ENCODE measurements at places on chromosomes 7 and 10.

DNA sequence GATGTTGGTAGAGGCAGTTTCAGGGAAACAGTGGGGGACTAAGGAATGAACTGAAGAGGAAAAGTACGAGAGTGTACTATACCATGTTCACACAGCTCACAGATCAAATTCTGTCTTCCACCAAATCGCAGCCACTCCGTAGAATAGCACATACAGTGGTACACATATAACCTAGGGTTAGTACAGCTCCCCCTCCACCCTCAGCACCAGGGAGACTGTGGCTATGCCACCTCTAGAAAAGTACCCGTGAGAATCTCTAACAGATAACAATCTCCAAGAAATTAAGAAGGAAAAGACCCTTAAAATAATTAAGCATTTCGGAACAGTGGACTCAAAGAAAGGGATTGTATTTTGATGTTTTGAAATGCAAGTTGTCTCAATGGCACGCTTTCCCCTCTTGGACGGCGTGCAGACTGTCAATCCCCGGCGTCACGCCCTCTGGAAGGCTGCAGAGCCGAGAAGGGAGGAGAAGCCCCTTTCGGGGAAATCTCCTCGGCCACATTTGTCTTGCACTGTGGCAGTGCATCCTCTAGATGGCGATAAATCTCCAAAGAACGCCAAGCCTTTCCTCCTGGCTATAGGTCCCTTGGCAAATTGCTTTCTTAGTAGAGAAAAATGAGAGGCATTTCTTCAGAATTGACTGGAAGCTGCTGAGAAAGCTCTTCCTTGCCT is 345.0 kb downstream of the REEP3 start:
- peak; percentile 35 for DNase-seq

- peak; percentile 69 for DNase-seq
Measured at GRCh38 chr10:3668276-3668965, 116.6 kb downstream of the KLF6 start.

GRCh38 chr7:34332006-34332405 is 326.0 kb upstream of the NPSR1 start:
- no peak for DNase-seq

DNA sequence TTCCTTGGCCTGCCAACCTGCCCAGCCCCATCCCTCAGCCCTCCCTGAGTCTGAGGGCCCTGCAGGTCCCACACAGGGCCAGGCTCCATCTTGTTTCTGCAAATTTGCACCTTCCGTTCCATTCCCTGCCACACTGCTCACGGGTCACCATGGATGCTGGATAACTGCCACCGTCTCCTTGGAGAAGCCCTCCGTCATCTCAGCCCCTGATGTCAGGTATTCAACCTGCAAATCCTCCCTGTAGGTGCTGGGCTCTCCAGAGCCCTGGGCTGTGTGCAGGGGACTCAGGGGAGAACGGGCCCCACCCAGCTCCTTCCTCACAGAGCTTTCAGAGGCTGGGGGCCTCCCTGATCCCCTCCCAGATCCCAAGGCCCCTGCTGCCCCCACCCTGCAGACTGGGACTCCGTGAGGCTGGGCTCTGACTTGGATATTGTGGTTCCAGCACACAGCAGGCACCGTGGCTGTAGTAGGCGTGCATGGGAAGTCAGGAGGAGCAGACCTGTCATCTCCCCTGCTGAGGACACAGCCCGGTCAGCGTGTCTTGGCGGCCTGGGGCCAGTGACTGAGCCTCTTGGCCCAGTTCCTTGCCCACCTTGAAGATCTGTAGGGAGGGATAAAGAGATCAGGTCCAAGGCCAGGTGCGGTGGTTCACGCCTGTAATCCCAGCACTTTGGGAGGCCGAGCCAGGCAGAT is 121.7 kb upstream of the TNRC18 start:
- DNase-seq = no peak
